Activated CD8-positive, alpha-beta memory T cell treated with anti-CD3 and anti-CD28 coated beads, Interleukin-2, amount 10 ng/mL, durations not matched to agents 7 days and 5 days (primary cell): ENCODE measurements at places on chromosomes 6 and 20. TPM values are rescaled to one million over a fixed set of nuclear protein-coding genes. Genes with fewer than 3 reads are reported as not detected.

The SLC32A1 gene
- total RNA-seq, result not detected

DNA sequence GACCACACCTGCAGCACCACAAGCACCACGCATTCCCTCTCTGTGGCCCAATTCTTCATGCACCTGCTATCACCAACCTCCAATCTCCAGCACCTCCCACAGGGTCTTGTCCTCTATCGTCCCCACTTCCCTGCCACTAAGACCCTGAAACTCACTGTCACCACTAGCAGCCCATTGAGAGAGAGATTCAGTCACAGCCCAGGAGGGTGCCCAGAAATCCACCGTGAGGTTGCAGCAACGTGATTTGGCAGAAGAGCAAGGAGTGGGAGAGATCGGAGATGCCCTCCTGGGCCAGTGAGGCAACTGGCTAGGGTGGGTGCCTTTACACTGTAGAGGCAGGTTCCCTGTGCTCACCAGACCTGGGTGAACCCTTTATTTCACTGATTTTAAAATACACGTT, 90.1 kb downstream of the ANKRD60 start:
- no peak for DNase-seq

DNA sequence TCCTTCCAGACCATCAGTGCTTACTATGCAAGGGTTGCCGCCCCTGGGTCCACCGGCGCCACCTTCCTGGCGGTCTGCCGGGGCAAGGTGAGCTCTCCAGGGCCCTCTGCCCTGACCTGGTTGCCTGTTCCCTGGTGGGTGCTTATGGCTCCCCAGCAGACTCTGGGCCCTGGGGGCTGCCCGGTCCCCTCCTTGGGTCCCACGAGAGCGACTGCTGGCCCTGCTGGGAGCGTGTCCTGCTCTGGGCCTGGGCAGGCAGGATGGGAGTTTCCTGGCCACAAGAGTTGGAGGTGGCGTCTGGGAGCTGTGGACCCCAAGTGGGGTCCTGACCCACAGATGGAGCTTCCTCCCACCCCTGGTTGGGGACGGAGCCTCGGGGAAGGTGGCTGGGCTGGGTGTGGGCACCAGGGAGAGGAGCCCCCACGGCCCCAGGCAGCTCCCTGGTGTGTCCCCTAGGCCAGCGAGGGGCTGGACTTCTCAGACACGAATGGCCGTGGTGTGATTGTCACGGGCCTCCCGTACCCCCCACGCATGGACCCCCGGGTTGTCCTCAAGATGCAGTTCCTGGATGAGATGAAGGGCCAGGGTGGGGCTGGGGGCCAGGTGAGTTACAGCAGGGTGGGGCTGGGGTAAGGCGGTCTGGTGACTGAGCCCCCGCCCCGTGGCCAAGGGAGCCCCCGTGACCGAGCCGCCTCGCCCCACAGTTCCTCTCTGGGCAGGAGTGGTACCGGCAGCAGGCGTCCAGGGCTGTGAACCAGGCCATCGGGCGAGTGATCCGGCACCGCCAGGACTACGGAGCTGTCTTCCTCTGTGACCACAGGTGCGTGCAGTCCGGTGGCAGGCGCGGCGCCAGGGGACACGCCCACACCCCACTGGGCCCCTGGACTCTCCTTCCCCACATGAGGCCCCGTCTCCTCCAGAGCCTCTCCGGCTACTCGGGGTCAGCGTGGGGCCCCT, 7.1 kb upstream of the TNFRSF6B start:
- no peak for DNase-seq

- no peak for DNase-seq
These were observed 380.4 kb downstream of the MMUT start for GRCh38 chr6:49082611-49083010.

The HELZ2 gene
- total RNA-seq, result 285 TPM

GRCh38 chr6:4420160-4420865, 284.9 kb upstream of the ECI2 start:
- DNase-seq, result no peak

DNA sequence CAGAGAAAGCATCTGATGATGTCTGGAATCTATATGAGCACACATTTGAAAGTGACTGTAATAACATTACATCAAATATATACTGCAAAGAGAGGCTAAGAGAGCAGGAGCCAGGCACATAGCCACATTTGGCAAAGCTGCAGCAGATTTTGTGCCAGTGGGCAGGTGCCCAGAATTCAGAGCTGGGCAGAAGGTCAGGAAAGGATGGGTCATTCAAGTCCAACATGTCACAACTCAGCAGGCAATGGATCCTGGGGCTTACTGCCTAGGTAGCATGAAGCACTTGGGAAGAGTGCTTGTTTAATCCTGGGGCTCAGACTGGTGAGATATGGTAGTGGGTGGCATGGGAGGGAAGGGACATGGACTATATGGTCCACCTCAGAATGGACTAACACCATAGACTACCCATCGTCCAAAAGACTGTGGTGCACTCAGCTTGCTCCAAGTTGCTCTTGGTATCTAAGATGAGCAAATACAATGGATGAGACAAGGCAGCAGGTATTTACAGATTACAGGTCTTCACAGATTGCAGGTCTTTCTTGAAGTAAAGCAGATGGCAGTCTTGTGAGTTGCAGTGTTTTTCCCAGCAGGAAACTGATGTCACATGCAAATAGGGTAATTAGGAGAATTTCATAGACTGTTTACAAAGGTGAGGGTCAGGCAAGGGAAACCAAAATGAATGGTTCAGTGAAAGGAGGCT, 31.2 kb upstream of the SHLD1 start:
- DNase-seq, result no peak

DNA sequence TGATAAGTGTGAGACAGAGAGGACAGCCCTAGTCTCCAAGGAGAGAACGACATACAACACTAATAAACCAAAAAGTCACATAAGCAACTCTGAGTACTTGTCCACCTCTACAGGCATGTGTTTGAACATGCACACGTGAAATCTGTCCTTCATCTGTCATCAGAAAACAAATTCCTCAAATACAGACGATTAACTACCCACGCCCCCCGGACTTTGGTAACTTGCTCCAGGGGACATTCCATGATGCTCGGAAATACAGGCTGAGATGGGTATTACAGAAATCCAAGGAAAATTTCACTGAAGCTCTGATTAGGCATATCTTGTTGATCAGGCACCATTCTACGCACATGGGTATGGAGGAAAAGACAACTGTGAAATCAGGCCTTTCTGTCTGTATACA, 57.8 kb downstream of the LYRM4 start:
- no peak for DNase-seq

DNA sequence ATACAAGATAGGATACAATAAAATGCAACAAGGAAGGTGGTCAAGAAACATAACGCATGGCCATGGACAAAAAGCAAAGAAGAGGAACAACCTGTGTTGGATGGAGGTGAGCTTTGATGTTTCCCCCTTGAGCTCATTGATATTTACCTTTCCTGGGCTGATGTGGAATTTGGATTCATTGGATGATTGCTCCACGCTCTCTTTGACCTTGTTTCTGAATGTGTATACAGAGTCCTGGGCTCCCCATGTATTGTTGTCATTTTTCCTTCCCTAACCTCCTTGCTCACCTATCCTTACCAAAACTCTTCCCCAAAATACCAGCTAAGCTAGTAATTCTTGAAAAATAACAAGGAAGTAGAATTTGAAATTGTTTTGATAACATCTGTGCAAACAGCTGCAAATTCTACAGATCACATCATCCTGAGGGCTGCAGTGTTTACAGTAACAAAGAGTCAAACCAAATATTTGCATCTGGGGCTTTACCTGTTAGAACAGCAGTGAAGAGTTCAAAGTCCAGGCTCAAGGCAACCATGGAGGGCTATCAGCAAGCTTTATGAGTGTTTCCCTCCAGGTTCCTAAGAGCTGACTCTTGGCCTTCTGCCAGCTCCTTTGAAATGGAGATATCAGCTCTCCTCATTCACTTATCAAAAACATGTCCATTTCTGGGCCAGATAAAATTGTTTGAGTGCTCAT, 214.3 kb upstream of the MARCKS start:
- DNase-seq, result no peak

DNA sequence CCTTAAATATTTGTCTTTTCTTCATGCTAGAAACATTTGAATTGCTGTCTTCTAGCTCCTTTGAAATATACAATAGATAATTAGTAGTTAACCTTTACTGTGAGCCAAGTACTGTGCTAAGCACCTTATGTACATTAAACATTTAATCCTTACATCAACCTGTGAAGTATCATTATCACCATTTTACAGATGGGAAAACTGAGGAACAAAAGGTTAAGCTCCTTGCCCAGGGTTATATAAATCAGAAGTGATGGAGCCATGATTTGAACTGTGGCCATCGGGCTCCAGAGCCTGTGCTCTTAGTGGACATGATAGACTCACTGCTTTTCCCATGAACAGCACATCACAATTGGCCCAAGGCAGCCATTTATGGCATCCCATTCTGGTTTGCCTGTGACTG, 140.9 kb downstream of the UNC5CL start:
- no peak for DNase-seq

DNA sequence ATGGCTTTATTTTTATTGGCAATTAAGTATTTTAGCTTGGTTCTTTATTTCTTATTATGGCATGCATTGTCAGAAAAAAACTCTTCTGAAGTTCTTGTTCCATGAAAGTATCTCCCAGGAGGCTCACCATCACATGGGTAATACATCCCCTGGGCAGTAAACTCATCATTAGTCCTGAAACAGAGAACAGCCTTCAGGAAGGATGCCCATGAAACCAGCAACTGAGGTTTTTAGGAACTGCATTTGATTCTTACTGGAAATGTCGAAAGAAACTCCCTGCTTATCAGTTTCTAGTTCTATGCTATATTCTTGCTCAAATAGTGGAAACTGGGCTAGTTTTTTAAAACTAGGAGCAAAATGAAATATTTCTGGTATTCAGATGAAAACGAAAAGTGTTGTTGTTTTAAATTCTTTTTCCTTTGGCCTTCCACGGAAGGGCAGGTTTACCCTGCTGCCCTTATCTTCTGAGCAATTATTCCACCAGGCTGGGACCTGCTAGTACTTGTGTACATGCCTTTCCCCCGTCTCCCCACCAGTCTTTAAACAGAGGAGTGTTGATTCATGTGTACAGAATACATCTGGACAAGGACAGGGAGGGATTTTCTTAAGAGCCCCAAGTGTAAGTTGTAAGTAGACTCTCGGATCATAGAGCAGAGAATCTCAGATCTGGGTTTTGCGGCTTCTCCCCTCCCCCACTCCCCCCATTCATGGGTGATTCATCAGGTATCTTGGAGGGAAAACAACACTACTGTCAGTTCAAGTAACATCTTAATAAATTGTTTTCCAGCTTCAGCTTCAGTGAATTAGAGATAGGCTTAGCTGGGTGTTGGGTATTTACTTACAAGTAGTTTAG, 81.5 kb downstream of the RTN4IP1 start:
- no peak for DNase-seq

The RAET1L gene
- total RNA-seq, result not detected

The SLC25A27 gene
- total RNA-seq, result 0.12 TPM

- DNase-seq, result no peak
These were observed 25.8 kb upstream of the SLC9A8 start for GRCh38 chr20:49786668-49787370.

The CCR6 gene
- 8.7 TPM for total RNA-seq

- no peak for DNase-seq
These were observed 7.8 kb upstream of the CCR6 start for GRCh38 chr6:167115054-167115453.

The TRIM10 gene
- total RNA-seq, result not detected

- DNase-seq, result no peak
These were observed 119.4 kb downstream of the AIG1 start for GRCh38 chr6:143179901-143180612.

The EEF1A2 gene
- 0.84 TPM for total RNA-seq

DNA sequence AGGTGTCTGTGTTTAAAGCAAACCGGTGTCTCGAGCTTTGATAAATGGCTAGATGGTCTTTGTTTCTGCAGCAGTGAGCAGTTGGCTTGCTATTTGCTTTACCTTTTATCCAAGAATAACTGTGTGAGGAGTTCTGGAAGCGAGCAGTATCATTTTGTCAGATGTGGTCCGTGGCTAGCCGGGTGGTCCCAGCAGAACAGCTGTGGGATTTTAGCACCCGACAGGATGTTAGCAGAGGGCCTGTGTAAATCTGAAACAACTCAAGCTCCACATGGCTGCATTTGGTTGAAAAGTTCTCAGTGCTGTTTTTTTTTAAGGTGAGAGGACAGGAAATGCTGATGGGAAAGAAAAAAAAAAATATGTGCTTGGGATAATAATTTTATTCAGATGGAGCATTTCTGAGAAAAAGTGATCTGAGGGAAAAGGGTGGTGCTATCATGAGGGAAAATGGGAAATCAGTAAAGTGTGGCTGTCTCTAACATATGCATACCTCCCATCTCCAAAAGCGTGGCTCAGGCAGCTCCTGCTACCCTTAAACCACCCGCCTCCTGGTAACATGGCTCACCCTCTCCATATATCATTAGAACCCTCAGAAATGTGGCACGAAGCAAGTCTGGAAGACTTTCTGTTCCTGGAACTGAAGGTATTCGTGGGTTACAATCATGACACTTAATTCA, 215.4 kb downstream of the TSHZ2 start:
- DNase-seq, result no peak

DNA sequence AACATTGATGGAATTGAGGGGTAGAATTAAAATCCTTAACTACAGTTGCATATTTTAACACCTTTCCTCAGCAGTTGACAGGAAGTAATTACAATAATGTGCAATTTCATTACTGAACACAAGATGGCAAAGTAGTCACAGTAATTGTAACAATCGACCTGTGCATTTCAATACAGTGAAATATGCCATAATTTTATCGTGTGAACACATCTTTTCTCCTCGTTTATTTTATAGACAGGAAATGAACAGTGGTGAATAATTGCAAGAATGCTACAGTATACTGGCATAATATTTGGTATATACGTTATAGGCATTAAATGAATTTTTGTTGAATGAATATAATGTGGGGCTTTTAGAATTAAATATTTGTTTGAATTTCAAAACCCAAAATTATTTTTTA, 25.0 kb downstream of the CYB5R4 start:
- DNase-seq, result no peak

The FAM229B gene
- total RNA-seq, result 4.1 TPM

DNA sequence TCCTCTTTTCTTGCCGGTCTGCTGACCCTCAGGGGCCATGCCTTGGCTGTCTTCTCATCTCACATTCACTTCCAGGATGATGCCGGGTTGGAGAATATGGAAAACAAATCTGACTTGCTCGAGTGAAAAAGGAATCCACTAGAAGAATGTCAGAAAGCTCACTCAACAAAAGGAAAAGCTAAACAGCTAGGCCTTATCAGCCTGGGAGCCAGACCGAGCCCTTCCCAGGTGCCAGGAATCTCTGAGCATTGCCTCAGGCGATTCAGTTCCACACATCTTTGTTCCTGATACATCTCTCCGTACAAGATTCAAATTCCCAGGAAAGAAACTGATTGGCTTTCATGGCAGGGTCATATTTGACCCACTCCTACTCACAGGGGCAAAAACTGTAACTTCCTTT, 9.2 kb upstream of the OSER1 start:
- no peak for DNase-seq

GRCh38 chr6:18179770-18180356, 24.6 kb downstream of the KDM1B start:
- no peak for DNase-seq

The CNR1 gene
- total RNA-seq, result not detected

The SPAG4 gene
- total RNA-seq, result 5.2 TPM

- no peak for DNase-seq
These were observed 34.1 kb downstream of the BANF2 start for GRCh38 chr20:17733767-17734304.

GRCh38 chr20:37522260-37523011, 1.4 kb downstream of the NNAT start:
- DNase-seq, result no peak
